ENCODE measurements at places on chromosomes 2 and 18. TPM values are rescaled to one million over a fixed set of nuclear protein-coding genes. Genes with fewer than 3 reads are reported as not detected.

PIK3C3 gene
- 45.6 TPM for total RNA-seq

CD8B2 gene
- 0.09 TPM for total RNA-seq

SIX2 gene
- total RNA-seq: not detected

CNOT11 gene
- 67.5 TPM for total RNA-seq

COL4A3 gene
- 16.0 TPM for total RNA-seq

CROCC2 gene
- 0.09 TPM for total RNA-seq

PRPF40A gene
- total RNA-seq: 59.2 TPM

CNTNAP5 gene
- total RNA-seq: 31.7 TPM

GPR17 gene
- total RNA-seq: 0.17 TPM

RBM44 gene
- total RNA-seq: 0.55 TPM

MAP3K19 gene
- not detected for total RNA-seq

ALPG gene
- not detected for total RNA-seq

PLGLB1 gene
- total RNA-seq: 6.3 TPM

FSIP2 gene
- 1.6 TPM for total RNA-seq

LCT gene
- not detected for total RNA-seq
